Tibial nerve (tissue), 4 donors: ENCODE measurements at places on chromosomes 11 and 22.

GRCh38 chr11:60159284-60159683 lies 23.6 kb downstream of the MS4A6A start:
- DNase-seq: no peak

DNA sequence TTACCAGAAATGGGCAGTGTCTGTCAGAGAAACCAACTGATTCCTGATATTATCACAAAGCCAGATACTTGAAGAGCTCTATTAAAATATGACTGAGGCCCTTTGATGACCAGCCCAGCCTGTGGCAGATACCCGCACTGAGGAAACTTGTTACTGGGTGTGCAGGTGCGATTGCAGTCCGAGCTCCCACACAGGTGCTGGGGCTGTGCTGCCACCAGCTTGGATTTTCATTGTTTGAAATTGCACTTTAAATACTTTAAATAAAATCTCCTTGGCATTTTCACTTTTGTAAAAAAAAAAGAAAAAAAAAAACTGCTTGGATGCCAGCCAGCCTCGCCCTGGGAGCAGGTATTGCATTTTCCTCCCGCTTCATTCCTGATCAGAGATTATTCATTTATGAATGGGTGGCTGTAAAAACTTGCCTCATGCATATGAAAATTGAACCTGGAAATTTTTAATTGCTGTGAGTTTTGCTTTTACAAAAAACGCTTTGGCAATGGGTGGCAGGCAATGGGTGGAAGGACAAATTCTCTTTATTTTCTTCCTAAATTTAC lies 21.2 kb downstream of the EHF start:
- no peak for DNase-seq

DNA sequence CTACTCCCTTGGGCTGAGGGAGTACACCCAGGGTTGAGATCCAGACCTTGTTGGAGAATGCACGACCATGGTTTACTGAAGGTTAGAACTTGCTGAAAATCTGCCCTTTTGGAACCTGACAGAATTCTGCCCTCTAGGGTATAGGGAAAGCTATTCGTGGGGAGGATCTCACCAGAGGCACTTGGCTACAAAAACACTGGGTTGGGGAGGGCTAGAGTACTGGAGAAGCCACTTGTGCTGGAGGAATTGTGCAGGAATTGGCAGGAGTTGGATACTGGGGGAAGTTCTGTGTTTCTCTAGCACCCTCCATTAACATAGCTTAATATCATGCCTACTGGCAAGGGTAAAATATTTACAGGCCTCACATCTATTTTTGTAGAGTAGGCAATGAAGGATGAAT lies 55.8 kb downstream of the PPME1 start:
- no peak for DNase-seq

- DNase-seq: no peak
Measured at GRCh38 chr11:119509969-119510401, 87.0 kb upstream of the THY1 start.

DNA sequence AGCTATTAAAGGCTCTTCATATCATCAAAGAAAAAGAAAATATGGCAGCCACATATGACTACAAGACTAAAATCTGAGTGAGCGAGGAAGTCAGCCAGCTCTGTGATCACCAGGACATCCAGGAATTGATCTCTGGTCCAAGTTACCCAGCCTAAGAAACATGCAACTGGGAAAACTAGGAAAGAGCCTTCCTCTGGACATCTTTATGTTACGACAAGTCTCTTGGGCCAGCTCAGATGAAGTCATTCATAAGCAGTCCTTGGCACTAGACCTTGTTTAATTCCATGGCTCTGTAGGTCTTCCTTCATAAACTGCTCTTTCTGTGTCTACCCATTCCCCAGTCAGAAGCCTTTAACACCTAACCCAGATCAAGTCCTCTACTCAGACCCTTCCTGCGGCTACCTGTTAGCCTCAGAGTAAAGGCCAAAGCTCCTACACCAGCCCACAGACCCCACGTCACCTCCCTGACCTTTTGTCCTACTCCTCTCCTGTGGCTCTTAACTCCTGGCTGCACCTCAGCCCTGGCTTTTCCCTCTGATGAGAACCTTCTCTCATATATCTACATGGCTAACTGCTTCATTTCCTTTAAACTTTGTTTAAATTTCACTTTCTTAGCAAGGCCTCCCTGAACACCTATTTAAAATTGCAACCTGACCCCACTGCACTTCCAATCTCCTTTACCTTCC lies 134.0 kb downstream of the KIF18A start:
- DNase-seq: no peak

DNA sequence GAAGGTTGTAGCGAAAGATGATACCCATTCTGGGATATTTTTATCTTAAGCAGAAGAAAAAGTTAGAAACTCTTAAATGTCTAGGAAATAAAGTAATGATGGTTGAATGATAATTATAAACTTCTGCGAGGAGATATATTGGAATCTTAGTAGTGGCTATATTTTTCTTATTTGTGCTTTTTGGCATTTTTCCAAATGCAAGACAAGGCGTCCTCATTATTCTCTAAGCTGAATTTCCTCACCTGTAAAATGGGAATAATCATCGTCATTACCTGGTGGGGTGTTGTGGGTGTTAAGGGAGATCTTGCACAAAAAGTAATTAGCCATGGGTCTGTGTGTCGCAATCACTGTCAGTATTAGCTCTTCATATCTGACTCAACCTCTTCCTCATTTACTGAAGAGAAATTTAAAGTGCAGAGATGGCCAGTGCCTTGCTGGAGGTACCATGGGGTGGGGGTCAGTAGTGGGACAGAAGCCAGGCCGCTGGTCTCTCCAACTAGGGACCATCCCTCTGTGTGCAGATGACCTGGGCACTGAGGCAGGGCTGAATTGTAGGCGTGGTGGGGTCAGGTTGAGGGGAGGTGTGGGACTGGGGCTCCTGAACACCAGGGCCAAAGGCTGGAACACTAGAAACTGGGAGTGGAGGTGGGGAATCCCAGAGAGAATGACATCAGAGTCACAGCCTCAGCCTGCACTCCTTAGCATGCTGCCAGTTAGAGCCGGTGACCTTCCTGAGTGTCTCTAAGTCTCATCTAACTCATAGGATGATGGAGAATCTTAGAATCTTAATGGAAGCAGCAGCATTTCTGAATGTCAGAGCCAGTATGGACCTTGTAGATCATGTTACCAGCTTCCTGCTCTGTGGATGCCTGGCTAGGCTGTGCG lies 4.1 kb downstream of the PITPNM1 start:
- no peak for DNase-seq

GRCh38 chr11:13249992-13250391 lies 27.6 kb upstream of the BMAL1 start:
- DNase-seq: no peak

DNA sequence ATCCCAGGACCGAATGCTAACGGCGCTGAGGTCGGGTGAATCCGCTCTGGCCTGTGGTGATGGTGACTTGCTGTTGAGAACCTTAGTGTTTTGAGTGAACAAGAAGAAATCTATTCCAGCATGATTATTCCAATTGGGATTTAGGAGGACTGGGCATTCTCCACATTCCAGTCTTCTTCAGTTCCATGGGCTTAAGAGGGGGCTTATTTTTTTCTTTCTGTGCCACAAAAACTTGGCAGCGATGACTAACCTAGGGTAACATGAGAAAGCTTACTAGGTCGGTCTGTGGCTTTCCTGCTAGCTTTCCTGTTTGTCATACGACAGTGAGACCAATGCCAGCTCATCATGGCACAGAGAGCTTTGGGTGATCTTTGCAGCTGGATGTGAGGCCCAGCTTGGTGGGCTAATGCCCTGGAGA lies 62.9 kb upstream of the ATXN10 start:
- no peak for DNase-seq

DNA sequence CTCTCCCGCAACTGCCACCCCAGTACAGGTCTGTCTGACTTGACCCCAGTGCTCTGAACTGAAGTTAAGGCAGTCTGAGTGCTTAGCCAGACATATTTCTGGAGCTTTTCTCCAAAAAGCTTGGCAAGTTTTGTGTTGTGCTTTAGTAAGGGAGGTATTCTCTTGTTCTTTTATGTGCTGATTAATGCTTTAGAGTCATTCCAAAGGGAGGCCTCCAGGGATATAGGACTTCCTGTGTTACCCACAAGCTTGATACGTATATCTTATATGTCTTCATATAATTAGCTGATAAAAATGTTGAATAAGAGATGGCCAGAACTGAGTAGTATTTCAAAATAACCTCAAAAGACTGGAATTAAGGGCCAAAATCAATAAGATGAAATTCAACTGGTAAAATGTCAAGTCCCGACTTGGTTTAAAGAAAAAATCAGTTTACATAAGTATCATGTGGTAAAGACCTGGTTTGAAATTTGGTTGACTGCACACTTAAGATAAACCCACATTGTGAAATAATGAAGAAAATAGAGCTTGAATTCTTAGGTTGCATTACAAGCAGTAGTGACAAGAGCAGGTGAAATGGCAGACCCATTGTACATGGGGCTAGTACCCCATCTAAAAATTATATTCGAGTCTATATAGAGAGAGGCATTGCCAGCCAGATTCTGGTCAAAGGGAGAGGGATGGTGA lies 226.9 kb downstream of the SNX19 start:
- DNase-seq: no peak

- no peak for DNase-seq
Measured at GRCh38 chr22:25366408-25366807, 147.0 kb downstream of the CRYBB2 start.

DNA sequence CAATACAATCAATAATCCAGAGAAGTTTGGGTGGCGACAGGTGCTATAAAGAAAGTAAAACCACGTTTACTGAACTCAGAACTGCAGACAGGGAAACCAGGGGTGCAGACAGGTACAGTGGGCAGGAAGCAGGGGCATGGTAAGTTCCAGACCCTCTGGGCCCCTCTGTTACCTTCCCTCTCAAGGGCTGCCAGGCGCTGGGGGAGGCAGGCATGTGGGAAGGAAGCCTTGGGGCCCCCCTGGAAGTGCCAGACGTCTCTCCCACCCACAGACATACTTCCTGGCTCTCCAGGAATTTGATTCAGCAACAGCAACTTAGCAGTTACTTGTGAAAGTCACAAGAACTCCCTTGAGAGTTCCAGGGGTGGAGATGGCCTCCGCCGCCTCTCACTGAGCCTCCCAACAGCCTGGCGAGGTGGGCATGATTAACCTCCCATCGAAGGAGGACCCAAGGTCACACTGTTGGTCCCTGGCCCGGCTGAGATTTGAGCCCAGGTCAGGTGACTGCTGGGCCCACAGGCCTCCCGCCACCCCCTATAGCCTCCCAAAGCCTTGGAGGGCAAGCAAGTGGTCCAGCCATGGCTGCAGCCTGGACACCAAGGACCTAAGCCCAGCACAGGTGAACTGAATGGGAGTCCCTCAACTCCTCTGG lies 14.1 kb upstream of the TSKU start:
- no peak for DNase-seq

DNA sequence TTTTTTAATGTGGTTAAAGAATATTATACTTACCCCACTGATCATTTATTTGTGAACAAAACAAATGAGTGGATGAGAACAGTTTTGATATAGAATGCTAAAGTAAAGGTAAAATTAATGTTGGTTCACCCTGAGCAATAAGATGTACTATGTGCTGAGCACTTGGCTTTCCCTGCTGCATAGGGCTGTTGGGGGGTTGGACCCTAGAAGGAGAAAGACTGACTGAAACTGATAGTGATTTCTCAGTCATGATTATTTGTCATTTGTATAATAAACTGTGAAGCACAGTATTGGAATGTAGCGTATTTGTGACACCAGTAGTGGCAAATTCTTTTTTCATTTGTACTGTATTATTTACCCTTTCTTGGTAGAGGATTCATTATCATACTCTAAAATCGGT lies 63.3 kb downstream of the PRMT3 start:
- DNase-seq: no peak

DNA sequence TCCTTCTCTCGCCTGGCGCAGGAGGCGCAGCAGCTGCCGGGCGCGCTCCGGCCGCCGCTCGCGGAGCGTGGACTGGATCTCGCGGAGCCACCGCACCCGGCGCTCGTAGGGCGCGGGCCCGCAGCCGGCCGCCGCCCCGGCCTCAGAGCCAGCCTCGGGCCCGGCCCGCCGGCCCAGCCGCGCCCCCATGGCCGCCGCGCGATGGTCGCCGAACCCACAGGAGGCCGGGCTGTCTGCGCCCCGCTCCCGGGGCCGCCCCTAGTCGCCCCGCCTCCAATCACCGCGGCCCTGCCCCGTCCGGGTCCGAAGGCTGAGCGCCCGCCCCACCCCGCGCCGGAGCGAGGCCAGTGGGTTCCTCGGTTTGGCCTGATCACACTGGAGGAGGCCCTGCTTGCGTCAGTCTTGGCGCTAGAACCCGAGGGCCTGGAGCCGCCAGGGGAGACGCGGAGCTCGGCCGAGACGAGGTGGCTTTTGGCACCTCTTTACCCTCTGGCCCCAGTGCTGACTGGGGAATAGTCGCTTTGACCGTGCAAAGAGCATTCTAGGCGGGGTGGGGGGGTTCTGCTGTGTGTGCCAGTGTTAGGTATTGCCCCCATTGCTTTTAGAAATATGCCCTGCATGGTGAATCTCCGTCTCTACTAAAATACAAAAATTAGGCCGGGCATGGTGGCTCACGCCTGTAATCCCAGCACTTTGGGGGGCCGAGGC lies at the start of gene LRRC75B:
Gene LRRC75B (minus strand): TSS at position 223 of the 708 bp plus-strand sequence. CDS start 34 bp downstream, at position 189.
- DNase-seq: peak; percentile 86

DNA sequence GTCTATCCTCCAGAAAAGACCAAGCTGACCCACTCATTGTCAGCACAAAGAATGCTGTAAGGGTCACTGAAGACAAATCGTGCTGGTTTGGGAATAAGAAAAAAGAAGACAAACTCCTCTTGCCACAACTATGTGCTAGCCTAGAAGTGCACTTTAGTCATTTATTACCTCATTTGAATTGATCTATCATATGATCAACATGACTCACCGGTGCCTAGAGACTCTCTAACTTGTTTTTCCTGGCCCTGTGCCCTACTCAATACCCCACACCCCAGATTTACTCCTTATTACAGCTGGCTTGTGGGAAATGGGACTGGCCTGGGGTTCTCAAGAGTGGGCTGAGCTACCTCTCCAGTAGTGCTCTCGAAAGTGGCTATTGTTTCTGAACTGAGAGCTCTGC lies 35.9 kb upstream of the HORMAD2 start:
- DNase-seq: no peak
